ENCODE measurements at places on chromosomes 7 and 10.

GRCh38 chr10:17386616-17387075 is 67.7 kb downstream of the ST8SIA6 start:
- DNase-seq: no peak

- DNase-seq: no peak
Measured at GRCh38 chr7:87152897-87153641, 816 bp downstream of the DMTF1 start.

DNA sequence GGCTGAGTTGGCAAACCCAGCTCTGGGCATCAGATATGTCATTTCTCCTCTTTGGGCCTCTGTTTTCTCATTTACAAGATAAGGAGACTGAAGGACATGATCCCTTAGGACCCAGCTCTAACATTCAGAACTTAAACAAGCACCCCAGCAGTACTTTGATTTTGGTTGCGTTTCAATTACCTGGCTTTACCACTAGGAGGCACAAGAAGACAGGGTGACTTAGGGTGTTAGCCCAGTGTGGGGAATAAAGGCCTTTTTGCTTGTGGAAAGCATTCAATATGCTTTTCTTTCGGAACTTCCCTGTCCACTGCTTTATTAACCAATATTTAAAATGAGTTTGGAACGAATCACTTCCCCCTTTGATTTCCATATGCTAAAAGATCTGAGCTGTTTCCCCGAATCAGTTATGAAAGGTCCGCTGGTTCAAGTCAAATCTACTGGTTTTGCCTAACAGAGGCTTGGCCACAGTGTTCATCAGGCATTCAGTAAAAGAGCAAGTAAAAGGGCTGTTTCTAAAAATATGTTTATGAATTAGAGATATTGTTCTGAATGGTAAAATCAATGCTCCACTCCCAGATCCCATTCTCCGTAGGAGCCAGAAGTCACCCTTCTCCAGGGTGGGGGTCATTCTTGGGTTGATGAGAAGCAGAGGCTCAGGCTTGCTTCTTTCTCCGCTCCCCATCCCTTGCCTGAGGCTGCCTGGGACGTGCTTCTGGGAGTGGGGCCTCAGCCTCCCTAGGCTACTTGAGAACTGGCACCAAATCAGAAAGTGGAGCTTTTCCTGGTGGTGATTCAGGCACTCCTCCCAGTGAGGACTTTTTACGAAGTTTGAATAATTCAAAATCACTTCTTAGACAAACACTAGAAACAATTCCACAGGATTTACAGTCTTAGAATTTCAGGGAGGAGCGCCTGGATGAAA is 105.5 kb downstream of the MYOF start:
- DNase-seq: no peak

- DNase-seq: no peak
Measured at GRCh38 chr7:8305104-8305503, 43.1 kb upstream of the ICA1 start.

- DNase-seq: no peak
Measured at GRCh38 chr7:40969641-40970040, 733.2 kb downstream of the INHBA start.

DNA sequence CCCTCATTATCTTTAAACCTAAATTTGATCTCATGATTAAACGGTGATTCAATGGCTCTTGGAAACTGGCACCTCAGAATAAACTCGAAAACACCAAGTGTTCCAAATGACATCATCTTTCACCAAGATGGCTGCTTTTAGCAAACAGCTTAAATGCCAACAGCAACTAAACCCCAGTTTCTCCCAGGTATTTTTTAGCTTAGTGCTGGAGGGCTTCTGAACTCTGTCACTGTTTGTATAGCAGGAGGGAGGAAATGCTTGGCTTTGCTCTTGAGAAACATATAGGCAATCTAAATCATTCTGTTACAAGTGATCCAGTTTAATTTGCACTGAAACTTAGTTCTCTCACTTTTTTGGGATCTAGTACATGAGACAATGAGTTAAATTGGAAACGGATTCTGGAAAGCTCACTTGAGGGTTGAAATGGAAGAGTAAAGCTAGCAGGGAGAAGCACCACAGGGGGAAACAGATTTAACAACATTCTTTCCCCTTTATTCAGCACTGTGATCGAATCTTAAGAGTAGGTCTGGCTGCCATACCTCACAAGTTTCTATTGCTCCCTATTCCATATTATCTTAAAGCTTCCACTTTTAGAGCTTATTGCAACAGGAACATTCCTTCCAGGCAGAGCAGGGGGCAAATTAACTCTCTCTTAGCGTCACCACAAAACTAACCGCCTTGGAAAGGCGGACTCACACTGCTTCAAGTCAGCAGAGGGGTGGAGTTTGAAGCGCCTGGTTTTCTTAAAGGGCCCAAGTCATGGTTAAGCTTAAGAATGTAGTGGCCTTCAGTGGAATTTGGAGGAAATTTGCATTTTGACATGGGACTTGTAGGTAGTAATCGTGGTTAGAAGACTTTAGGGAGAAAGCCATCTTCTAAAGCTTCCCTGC is 1.8 kb upstream of the CCDC6 start:
- no peak for DNase-seq

DNA sequence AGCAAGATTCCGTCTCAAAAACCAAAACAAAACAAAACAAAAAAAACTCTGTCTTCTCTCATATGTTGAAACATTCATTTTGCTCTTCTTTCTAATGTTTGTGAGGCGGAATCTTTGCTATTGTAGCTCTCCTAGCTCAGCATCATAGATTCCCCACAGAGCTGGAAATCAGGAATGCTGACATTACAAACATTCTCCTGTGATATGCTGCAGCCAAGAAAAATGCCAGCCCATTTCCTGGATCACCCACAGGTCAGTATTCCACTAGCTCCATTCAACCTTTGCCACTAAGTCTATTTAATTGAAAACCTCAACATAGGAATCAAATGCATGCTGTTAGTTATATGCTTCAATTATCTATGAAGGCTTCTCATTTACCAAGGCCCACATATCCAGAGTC is 186.3 kb downstream of the IPMK start:
- DNase-seq: no peak

- DNase-seq: no peak
Measured at GRCh38 chr7:145978769-145979168, 137.8 kb upstream of the CNTNAP2 start.

- DNase-seq: no peak
Measured at GRCh38 chr7:46559194-46559832, 638.2 kb upstream of the IGFBP3 start.

- no peak for DNase-seq
Measured at GRCh38 chr10:133173860-133174640, 14.0 kb downstream of the KNDC1 start.

- DNase-seq: no peak
Measured at GRCh38 chr7:108157606-108158335, 27.6 kb upstream of the LAMB4 start.

- DNase-seq: peak; percentile 42
Measured at GRCh38 chr7:105806592-105807447, 69.6 kb downstream of the ATXN7L1 start.

GRCh38 chr7:111051832-111052231 is 39.1 kb upstream of the LRRN3 start:
- DNase-seq: no peak

- no peak for DNase-seq
Measured at GRCh38 chr10:126001576-126001975, 105.2 kb downstream of the FANK1 start.

GRCh38 chr10:14215641-14216040 is 115.1 kb downstream of the FRMD4A start:
- DNase-seq: no peak

GRCh38 chr7:44284216-44284615 is 41.2 kb downstream of the CAMK2B start:
- no peak for DNase-seq

DNA sequence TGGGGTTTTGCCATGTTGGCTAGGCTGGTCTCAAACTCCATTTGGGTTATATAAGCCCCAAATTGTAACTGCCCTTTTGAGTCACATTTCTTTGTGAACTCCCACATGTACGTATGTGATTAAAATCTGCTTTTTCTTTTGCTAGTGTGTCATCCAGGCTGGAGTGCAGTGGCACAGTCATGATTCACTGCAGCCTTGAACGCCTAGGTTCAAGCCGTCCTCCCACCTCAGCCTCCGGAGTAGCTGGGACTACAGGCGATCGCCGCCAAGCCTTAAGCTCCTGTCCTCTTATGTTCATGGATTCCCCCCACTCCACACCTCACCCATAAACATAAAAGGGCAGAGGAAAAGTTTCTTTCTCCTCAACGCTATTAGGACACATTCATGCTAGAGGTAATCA is 4.4 kb upstream of the SMC3 start:
- no peak for DNase-seq

GRCh38 chr7:98049034-98049433 is 57.6 kb upstream of the LMTK2 start:
- DNase-seq: no peak

GRCh38 chr10:132600416-132600815 is 62.8 kb downstream of the INPP5A start:
- DNase-seq: no peak

GRCh38 chr10:127977357-127978009 is 70.6 kb downstream of the PTPRE start:
- DNase-seq: no peak
